NCI-H82 (cell line): ENCODE measurements at places on chromosomes 6 and 20.
A peak's percentile ranks its signal among the peaks of the same experiment; 100 is the strongest.

DNA sequence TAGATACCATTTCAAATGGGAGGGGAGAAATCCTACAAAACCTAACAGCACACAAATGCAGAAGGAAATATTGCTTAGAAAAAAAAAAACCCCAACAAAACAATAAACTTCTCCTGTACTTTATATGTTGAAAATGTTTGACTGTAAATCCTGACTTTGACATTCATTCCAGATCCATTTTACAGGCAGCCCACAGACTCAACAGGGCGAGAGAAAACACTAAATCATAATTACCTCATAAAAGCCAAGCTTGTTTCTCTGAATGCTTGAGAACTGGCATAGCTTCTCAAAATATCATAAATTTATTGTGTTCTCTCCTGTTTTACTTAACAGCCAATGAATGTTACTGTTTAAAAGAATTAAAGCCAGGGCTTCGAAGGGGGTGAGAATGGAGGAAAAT is 273.2 kb downstream of the CD83 start:
- no peak for DNase-seq

- DNase-seq: no peak
Observed at GRCh38 chr6:130505808-130506598, 140.2 kb downstream of the TMEM200A start.

DNA sequence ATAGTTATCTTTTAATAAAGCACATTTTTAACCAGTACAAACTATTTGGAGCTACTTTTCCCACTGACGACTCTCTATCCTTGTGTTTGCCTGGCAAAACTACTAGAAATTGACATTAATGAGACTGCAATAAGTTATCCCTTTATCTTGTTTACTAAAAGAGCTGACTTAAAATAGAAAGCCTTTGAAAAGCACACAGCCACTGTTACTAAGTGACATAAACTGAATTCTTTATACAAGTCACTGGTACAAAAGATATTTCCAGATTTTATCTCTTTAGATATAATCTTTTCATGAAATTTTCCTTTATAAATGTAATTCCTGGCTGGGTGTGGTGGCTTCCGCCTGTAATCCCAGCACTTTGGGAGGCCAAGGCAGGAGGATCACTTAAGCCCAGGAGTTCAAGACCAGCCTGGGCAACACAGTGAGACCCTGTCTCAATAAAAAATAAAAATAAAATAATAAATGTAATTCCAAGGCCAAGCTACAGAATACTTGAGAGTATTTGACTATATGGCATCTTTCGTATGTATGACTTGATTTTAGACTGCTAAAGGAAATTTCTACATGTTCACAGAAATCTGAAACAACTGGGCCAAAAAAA is 9.5 kb downstream of the MBOAT1 start:
- DNase-seq: no peak

GRCh38 chr6:133817460-133818047 is 71.4 kb upstream of the TCF21 start:
- peak; percentile 54 for DNase-seq

DNA sequence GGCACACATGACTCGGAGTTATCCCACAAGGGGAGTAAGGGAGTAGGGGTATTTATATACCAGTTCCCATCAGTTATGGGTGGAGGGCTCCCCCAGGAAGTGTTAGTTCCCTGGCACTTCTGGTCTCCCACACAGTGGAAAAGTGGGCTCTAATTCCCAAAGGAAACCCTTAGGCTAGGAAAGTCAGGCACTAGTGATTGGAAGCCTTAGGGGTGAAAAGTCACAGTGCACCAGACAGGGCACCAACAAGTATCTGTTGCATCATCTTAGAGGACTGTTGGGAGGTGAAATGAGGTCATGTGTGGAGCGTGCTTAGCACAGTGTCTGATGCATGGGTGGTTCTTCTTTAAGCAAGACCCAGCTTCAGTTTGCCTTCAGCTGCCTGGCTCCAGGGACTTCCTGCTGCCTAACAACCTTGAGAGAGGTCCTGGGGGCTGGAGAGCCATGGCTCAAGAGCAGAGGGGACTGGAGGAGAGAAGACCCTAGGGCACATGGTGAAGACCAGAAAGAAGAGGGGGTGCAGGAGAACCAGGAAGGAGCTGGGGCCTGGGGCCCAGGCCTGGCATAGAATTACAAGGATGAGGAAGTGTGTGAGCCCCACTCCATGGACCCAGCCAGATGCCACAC is 7.5 kb upstream of the FOXP4 start:
- no peak for DNase-seq

- DNase-seq: peak; percentile 94
Observed at GRCh38 chr6:25330796-25331685, 51.9 kb downstream of the CARMIL1 start.

- DNase-seq: no peak
Observed at GRCh38 chr6:97405818-97406409, 122.9 kb upstream of the MMS22L start.
